ENCODE measurements at places on chromosomes 12 and 14.

DNA sequence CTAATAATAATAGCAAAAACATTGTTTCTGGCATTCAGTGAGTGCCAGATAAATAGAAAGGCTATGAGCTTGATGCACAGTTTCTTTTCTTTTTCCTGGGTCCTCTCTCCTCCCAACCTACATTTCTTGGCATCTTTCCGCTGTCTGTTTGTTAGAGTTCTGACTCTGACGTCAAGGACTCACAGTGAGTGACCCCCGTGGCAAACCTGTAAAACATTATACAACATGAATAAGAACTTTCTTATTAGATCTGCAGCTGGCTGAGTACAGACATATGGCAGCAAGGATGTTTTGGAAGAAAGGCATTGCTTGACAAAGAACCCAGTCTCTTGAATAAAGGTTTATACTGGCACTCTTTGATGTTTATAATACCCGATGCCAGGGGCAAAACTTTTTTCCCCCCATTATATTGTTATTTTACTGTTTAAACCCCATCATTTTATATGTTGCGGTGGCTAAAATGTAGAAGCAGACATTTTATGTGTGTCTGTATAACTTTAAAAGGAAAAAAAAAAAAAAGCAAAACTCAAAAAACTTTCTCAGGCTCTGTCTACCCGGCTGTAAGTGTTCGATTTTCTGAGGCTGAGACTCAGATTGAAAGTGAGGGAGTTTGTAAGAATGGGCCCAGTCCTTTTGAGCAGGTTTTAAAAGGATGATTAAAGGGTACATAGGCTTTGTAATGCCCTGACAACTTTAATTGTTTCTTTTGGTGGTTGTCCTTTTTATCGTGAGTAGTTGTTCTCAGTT lies 159.3 kb downstream of the PDE3A start:
- DNase-seq, result no peak

DNA sequence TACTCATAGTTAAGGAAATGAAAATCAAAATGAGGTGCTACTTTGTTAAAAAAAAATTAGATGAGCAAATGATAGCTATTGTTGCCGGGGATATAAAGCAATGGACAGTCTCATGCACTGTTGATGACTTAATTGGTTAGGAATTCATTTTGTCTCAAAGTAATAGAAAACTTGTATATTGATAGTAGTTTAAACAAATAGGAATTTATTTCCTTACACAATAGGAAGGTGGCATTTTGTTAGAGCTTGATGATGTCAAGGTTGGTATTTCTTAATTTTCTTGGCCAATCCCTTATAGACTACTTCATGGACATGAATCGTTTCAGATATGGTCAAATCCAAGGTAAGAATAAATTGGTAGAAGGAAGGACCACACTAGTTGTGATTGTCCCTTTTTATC lies 7.8 kb downstream of the PRPF39 start:
- no peak for DNase-seq

DNA sequence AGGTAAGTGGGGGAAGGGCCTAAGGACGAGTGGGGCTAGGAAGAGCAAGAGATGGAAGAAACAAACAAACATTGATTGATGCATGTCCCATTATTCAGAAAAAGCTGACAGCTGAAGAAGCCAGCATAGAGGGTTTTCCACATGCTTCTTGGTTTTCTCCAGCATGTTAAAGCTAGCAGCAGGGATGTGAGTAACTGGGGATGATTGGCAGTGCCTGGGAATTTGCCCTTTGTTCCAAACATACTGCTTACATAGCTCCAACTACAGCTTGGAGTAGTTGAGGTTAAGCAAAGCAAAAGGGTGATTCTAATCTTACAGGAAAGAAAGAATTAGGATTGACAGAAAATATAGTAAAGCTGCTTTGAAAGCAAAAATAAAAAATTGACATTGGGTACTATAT lies 68.0 kb upstream of the IFNG-AS1 start:
- no peak for DNase-seq

DNA sequence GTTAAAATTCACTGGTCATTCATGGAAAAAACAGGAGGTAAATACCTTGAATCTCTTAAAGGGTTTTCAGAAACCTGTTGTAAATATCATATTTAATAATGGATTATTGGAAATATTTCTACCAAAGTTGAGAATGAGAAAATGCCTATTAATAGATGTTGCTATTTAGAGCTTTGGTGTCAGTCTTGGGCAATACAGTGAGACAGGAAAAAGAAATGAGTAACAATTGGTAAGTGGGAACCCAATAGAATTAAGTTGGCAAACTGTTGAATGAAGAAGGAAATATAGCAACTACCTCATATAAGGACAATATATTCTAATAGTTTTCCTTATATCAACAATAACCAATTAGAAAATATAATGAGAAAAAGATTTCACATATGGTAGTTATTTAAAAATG lies 78.0 kb downstream of the ATF7IP start:
- no peak for DNase-seq

DNA sequence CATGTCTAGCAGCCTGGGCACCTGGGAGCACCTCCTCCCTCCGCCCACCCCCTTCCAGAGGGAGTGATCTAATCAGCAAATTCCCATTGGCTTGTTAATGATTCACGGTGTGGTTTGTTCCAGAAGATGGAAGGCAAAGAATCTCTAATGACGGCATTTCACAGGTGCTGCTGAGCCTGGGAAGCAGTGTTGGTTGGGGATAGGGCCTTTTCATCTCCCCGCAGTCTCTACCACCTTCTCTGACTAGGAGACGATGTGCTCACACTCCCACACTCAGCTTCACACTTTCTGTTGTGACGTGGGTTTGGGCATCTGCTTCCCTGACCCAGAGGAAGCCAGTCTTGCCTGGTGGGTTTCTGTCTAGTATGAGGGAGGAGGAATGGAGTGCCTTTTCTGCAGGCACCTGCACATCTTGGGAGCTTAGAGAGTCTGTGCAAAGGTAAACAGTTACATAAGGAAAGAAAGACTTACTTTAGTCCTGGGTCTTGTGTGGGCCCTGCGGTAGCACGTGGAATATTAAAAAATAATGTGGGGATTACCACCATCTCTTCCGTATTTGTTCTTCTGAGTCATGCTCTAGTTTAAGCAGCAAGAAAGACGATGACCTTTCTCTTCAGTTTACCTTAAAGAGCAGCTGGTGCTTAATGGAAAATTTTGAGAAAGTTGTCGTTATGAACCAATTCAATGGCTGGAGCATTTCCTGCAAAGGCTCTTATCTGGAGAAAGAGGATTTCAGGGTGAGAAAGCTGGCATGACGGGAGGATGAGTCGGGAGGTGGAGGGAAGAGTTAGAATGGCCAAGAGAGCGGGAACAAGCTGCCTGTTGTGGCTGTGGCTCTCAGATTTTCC lies 70.6 kb upstream of the ARHGAP5 start:
- DNase-seq, result no peak

- peak; percentile 52 for DNase-seq
Observed at GRCh38 chr12:101414533-101415119, 7.1 kb upstream of the ARL1 start.

GRCh38 chr12:12171991-12172511 lies 94.8 kb downstream of the LRP6 start:
- no peak for DNase-seq

GRCh38 chr14:70646705-70647104 lies 5.0 kb downstream of the TTC9 start:
- DNase-seq, result no peak
